ENCODE measurements at places on chromosomes 7 and 10. TPM values are rescaled to one million over a fixed set of nuclear protein-coding genes. Genes with fewer than 3 reads are reported as not detected.

DNA sequence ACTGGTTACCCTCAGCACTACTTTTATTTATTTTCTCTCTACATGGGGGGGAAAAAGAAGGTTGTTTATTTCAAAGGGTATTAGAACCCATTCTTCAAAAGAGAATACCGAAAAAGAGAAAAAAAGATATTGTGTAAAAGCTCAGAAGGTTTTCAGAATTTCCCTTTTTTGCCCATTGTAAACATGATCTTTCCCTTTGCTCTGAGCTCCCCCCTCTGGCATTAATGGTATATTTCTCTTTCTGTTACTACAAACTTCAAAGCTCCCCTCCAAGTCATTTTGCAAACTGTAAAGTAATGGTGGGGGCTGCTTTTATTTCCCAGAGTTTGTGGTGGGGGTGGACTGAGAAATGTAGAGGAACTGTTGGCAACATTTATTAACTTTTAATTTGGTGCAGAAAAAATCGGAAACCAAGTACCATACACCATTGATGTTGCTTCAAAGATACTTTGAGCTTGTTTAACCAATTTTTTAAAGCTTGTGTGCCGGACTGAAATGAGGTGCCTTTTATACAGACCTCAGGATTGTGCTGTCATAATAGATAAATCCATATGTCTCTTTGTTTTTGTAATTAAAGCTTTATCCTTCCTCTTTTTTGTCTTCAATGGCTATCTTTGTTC lies 181.5 kb downstream of the EXOC4 start:
- H3K27ac ChIP-seq, result no peak overlapping the region
- H3K36me3 ChIP-seq, result no peaks in the 10 kb centered on the region
- H3K4me1 ChIP-seq, result peaks cover 3% of the 10 kb centered on the region
- peak; percentile 11 for DNase-seq
- H3K4me3 ChIP-seq, result no peak overlapping the region
- H3K27me3 ChIP-seq, result no peaks in the 10 kb centered on the region

DNA sequence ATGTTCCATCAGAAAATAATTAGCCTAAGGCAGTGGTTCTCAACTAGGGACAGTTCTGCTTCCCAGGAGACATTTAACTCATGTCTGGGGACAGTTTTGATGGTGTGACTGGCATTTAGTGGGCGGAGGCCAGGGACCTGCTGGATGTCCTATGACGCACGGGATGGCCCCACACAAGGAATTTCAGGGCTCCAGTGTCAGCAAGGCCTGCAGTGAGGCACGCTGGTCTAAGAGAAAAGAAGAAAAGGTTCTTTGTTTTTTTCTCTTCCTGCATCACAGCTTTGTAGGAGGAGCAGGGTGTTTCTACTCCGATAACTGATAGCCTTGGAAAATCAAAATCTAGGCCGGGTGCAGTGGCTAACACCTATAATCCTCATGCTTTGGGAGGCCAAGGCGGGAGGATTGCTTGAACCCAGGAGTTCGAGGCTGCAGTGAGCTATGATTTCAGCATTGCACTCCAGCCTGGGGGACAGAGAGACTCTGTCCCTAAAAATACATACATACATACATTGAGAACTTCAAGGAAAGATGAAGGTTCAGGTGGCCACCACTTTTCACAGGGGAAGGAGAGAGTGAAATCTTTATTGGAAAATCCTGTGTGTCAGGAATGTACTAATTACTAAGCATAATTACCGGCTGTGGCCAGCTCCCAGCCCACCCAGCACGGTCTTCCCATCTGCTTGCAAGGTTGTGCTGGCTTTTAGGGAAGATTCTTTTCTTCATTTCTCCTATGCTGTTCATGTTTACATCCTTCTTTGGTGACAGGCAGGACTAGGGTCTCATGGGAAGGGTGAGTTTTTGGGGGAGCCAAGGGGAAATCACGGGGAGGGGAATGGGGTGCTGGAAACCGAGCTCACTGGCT lies 150.4 kb downstream of the ACTR3B start:
- DNase-seq, result no peak
- no peak overlapping the region for H3K4me3 ChIP-seq
- H3K27me3 ChIP-seq, result no peaks in the 10 kb centered on the region
- H3K4me1 ChIP-seq, result no peaks in the 10 kb centered on the region
- no peaks in the 10 kb centered on the region for H3K36me3 ChIP-seq

DNA sequence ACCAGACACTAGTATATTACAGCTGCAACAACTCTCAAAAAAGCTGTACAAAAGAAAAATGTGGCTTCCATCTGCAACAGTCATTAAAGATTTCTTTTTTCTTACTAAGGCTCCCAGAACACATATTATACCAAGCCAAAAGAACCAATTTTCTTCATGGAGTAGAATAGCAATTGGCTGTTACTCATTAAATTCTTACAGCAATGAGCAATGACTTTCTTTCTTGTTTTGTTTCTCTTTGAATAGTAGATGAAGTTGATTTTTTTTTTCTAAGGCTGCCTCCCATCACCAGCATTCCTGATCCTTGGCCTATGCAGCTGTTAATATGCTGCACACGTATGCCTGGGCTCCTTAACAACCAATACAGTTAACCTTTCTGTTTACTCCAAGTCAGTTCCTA lies 36.6 kb upstream of the SPOCK2 start:
- no peaks in the 10 kb centered on the region for H3K36me3 ChIP-seq
- H3K27me3 ChIP-seq, result no peaks in the 10 kb centered on the region
- H3K4me1 ChIP-seq, result peaks cover 29% of the 10 kb centered on the region
- no peak overlapping the region for H3K27ac ChIP-seq
- DNase-seq, result no peak

- no peak for DNase-seq
- no peaks in the 10 kb centered on the region for H3K36me3 ChIP-seq
- no peak overlapping the region for H3K4me3 ChIP-seq
- no peaks in the 10 kb centered on the region for H3K4me1 ChIP-seq
- no peaks in the 10 kb centered on the region for H3K27me3 ChIP-seq
These were observed 717.6 kb downstream of the GRM8 start for GRCh38 chr7:126535176-126535575.

Gene TAS2R3
- total RNA-seq, result 5.6 TPM

Gene ARHGAP22
- total RNA-seq, result 0.83 TPM

Gene MYPN
- total RNA-seq, result not detected

Gene SAP25
- 119 TPM for total RNA-seq
